Lower lobe of right lung (tissue), 2 donors: ENCODE measurements at places on chromosomes 5 and 9.

- DNase-seq: no peak
These were observed 12.0 kb downstream of the FBP1 start for GRCh38 chr9:94627287-94627686.

- DNase-seq: no peak
These were observed 690.2 kb downstream of the NR2F1-AS1 start for GRCh38 chr5:92890841-92891244.

DNA sequence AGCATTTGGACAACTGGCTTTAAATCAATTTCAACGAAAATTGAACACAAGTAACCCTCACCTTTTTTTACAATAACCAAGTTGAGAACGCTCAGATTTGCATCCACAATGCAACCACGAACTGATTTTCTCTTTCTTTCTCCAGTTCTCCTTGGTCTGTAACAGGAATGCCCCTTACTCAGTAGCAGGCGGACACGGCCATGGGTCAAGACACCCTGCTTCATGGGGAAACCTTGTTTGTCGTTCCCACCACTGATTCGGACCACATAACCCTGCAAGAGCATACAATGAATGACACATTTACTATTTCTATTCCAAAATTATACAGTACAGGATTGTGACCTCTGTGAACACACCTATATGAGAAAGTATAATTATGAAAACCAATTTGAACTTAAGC, 1.4 kb downstream of the RPS6 start:
- no peak for DNase-seq

DNA sequence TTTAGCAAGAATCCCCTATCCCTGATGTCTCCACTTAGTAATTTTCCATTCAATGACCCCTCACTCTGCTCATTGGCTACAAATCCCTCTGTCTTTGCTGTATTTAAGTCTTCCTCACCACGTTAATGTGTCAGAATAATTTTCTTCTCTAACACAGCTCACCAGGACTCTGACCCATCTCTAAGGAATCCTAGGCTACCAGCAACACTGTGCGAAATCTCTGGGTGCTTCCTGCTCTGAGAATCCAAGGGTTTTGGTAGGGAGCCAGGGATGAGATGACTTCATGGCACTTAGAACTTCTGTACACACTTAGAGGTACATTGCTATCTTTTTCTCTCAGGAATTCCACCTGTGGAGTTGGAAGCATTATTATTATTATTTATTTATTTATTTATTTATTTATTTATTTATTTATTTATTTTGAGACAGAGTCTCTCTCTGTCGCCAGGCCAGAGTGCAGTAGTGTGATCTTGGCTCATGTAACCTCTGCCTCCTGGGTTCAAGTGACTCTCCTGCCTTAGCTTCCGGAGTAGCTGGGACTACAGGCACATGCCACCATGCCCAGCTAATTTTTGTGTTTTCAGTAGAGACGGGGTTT, 53.5 kb downstream of the FOXI1 start:
- DNase-seq: no peak

DNA sequence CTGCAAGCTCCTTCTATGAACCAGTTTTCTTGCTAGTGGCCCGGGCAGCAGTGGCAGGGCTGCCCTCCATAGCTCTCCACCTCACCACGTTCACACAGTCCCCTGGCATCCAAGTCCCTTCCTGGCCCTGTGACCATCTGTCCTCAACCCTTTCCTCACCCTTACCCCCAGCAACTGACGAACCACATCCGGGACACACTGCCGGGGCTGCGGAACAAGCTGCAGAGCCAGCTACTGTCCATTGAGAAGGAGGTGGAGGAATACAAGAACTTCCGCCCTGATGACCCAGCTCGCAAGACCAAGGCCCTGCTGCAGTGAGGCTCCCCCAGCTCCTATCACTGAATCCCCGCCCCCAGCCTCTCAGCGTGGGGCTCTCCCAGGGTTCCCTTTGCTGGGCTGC, 18.8 kb downstream of the DNM1 start:
- no peak for DNase-seq

GRCh38 chr5:154162539-154163151, 27.9 kb upstream of the GALNT10 start:
- DNase-seq: no peak
